ENCODE measurements at places on chromosomes 13 and 19. TPM values are rescaled to one million over a fixed set of nuclear protein-coding genes. Genes with fewer than 3 reads are reported as not detected.
A peak's percentile ranks its signal among the peaks of the same experiment; 100 is the strongest.

BRSK1 gene
- total RNA-seq = 3.6 TPM

DNA sequence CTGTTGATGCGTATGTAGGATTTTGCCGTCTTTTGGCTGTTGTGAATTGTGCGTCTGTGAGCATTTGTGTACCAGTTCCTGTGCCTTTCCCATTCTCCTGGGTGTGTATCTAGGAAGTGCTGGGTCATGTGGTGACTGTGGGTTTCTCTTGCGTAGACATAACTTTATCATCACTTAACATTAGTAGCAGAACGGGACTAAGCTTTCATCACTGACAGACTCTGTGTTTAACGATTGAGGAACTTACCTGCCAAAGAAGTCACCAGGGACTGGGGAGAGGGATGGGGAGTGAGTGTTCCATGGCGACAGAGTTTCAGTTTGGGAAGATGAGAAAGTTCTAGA, 15.0 kb downstream of the FZR1 start:
- DNase-seq = no peak

ZNF737 gene
- total RNA-seq = 60.2 TPM

GRCh38 chr19:49114630-49115363, 627 bp downstream of the LIN7B start:
- peak; percentile 81 for DNase-seq

- no peak for DNase-seq
Measured at GRCh38 chr13:21371011-21371410, 88.1 kb downstream of the ZDHHC20 start.

DNA sequence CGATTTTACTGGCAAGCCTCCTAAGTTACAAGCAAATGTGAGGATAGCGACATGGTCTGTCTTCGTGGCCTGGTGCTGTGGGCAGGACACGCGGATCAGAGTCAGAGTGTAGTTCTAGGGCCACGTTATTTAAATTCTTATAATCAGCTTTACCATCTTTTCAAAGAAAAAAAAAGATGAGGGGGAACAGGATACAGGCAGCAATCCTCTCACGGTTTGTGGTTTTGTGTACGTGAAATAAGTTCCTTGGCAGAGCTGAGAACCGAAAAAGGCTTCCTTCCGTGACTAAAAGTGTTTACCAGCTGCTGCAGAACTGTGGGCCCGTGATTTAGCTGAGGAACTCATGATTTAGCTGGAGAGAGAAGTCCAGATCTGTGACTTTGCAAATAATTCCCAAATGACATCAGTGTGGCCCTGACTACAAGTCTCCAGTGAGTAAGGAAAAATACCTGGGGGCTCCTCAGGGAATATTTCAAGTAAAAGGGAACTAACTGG, 27.2 kb downstream of the RCBTB2 start:
- peak; percentile 80 for DNase-seq

GRCh38 chr13:64453831-64454230, 2776.3 kb downstream of the PCDH9 start:
- DNase-seq = no peak

GRCh38 chr13:44810061-44810840, 179.0 kb downstream of the NUFIP1 start:
- DNase-seq = no peak

IGFL1 gene
- total RNA-seq = not detected

PSG3 gene
- not detected for total RNA-seq

DNA sequence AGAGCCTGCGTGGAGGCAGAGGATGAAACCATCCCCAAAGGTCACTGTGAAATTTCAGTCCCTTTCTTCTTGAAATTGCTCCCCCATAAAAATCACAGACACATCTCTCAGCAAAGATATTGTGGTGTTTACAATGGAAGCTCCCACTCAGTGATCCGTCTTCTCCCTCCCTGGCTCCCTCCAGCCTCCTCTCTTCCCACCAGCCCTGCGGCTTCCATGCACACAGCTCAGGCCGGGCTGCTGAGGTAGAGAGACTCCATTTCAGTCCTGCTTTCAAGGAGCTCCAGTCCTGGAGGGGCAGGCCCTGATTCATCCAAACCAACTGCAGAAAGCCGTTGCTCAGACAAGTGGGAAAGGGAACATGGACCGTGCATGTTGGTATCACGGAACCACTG, 24.0 kb upstream of the MIER2 start:
- no peak for DNase-seq

- no peak for DNase-seq
Measured at GRCh38 chr19:55336101-55336500, 3.6 kb upstream of the KMT5C start.

ATP1A3 gene
- 1.3 TPM for total RNA-seq

- peak; percentile 79 for DNase-seq
Measured at GRCh38 chr13:99386911-99387788, 80.0 kb upstream of the GPR183 start.

SYNGR4 gene
- total RNA-seq = not detected

- no peak for DNase-seq
Measured at GRCh38 chr13:112756967-112757758, 67.3 kb downstream of the ATP11A start.

ZNF285 gene
- total RNA-seq = not detected

GRCh38 chr13:86438034-86438433, 638.8 kb upstream of the SLITRK6 start:
- DNase-seq = no peak

GRCh38 chr19:13056052-13056660, 46.5 kb downstream of the LYL1 start:
- DNase-seq = peak; percentile 77

DNA sequence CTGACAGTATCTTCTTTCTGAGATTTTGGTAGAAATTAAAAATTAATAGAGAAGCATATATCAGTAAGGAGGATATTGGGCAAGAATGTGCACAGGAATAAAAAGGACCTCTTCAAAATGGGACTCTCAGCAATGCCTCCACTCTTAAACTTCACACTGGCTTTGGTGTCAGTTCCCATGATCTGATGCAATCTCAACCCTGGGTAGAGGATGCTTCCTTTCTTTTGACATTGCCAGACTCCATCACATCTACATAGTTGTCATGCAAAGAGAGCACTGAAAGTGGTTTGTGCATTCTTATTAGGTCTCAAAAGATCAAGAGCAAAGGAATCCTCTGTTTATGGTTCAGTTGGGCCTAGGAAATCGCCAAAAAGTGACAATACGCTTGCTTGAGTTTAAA, 26.3 kb downstream of the STARD13 start:
- DNase-seq = no peak

GRCh38 chr19:44644402-44645016, 799 bp downstream of the PVR start:
- DNase-seq = peak; percentile 53

GRCh38 chr19:41718761-41719160, 10.3 kb downstream of the CEACAM5 start:
- DNase-seq = no peak

DNA sequence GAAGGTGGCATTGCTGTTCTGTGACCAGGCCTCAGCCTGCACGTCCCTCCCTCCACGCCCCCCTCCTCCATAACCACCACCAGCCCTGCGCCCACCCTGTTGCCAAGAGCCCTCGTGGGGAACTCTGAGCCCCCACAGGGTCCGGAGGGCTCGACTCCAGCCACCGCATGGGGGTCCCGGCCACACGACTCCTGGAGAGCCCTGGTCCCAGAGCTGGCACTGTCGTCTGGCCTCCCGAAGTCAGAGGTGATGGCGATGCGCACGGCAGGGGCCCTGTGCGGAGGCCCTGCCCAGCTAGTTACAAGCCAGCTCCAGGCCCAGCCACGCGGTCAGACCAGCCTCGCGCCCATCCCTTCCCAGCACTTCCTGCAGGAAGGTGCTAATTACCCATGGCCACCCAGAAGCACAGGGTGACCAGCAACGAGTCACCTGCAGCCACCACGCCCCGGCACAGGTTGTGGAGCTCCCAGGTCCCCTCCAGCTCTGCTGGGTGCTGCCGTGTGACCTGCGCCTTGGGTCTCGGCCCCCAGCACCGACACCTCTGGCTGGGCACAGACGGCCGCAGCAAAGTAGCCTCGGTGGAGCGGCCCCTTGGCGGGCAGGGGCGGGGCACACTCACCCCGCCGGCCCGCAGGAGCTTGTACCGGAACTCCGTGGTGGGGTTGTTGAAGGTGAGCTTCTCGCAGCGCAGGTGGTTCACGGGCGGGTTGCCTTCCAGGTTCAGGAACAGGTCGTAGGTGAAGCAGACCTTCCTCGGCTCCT, 49.6 kb downstream of the MLLT1 start:
- DNase-seq = no peak

DNA sequence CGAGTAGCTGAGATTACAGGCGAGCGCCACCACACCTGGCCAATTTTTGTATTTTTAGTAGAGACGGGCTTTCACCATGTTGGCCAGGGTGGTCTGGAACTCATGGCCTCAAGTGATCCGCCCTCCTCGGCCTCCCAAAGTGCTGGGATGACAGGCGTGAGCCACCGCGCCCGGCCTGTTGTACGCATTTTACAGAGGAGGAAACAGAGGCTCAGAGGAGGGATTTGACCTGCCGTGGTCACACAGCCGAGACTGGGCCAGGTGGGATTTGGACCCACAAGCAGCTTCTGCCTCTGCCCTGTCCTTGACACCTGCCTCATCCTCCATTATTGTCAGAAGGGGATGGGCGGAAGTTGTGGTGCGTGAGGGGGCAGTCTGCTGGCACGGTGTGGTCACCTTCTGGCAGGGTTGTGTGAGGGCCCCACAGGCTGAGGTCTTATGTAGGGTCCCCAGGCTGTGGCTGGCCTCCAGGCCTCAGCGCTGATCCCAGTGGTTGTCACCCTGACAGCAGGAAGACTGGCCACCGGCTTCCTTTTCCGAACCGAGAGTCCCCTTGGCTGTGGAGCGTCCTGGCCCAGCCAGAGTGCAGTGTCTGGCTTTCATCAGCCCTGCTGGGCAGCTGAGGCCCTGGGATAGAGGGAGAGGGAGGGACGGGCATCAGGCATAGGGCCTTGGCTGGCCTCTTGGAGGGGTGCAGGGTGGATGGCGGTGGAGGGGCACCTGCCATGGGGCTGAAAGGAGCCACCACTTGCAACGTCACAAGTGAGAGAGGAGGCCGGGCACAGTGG, 20.3 kb downstream of the NFIC start:
- no peak for DNase-seq

- DNase-seq = no peak
Measured at GRCh38 chr19:53131727-53132126, 983 bp downstream of the ZNF415 start.

ZNF628 gene
- total RNA-seq = 10.7 TPM

- DNase-seq = no peak
Measured at GRCh38 chr13:34571716-34572115, 370.4 kb upstream of the NBEA start.

- DNase-seq = no peak
Measured at GRCh38 chr13:32783067-32783466, 196.8 kb downstream of the PDS5B start.

- DNase-seq = no peak
Measured at GRCh38 chr19:1062387-1063029, 4.5 kb upstream of the ARHGAP45 start.

GRCh38 chr13:100069278-100069677, 19.6 kb upstream of the PCCA start:
- no peak for DNase-seq

- DNase-seq = no peak
Measured at GRCh38 chr13:71096421-71096820, 770.6 kb downstream of the DACH1 start.

DNA sequence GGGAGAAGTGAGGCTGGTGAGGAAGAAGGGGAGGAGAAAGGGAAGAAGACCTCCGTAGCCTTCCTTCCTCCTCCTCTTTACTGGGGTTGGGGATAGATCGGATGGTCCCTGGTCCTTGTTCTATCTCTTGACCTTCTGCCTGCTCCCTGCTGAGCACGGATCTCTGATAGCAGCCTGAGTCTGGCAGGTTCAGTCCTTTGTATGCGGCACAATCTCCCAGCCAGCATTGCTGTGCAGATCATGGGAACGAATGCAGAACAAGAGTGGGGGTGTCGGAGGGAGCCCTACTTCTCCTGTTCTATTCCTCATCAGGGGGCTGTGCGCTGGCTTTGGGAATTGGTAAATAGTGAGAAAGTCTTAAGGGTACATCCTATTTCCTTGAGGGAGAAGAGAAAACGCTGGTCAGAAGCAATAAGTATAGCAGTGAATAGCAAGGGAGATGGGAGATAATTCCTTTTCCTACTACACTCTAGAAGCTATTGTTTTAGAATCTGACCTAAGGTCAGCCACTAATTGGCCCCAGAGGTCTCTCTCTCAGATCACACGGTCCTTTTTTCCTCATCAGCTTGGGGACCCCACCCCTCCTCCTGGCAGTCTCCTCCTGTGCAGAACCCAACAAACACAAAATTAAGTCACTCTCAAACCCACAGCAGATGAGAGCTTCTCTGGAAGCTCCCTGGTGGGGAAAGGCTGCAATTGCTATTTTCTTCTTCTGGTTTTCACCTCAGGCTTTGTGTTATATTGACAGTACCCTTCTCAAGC, 41.0 kb downstream of the KL start:
- no peak for DNase-seq

- no peak for DNase-seq
Measured at GRCh38 chr19:45234089-45234869, 10.9 kb downstream of the EXOC3L2 start.

GRCh38 chr13:23901365-23901764, 4.1 kb upstream of the C1QTNF9B start:
- no peak for DNase-seq

ZNF571 gene
- total RNA-seq = 3.0 TPM

All from Peyer's patch (tissue), 4 donors.